ENCODE measurements at places on chromosomes 6 and 20.

- peak; percentile 26 for DNase-seq
These were observed 6.1 kb upstream of the HSPA1B start for GRCh38 chr6:31821301-31822035.

GRCh38 chr6:15293674-15294073, 47.8 kb downstream of the JARID2 start:
- no peak for DNase-seq

GRCh38 chr6:147054158-147054557, 150.1 kb upstream of the STXBP5 start:
- no peak for DNase-seq

GRCh38 chr6:151275566-151275965, 35.8 kb downstream of the AKAP12 start:
- no peak for DNase-seq

DNA sequence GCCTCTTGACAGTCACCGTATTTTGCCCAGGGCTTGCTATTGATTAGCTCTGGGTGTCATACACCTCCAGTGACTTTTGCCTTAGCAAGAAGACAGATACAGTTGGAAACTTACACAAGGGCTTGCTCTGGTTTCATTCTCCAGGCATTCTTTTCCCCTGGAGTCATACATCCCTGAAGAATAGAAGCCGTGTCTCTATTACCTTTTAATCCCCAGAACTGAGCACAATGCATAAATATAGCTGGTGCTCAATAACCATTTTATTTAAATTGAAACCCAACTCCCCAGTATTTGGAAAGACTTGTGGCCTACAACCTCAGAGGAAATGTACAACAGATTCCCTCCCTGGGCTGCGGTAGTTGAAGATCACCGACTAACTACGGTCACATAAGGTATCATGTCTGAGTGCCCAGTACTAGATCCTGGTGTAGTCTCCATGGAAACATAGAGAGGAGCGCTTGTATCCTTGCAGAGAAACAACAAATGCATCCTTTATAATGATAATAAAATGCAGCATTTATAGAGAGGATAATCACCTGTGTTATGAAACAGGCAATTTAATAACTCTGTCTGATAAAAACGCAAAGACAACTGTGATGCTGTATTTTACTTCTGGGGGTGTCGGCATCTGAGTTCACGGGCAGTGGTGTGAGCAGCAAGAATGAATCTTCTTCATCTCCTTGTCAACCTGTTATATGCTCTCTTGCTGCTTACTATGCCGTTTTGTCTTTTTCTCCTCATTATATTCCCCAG, 401.2 kb upstream of the AGPAT4 start:
- DNase-seq: no peak

DNA sequence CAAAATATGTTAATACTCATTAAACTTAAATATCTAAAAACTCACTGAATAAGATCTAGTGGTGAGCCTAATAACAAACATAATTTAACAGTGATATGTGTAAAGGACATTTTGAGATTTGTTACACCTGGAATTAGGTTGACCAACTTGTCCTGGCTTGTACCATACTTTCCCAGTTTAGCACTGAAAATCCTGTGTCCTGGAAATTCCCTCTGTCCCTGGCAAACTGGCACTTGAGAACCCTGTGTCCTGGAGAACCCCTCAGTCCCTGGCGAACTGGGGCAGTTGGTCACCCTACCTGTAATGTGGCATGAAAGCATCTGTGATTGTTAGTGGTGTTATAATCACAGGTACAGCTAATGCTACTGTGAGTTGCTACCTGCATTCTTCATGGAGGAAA, 6.9 kb upstream of the PRND start:
- DNase-seq: no peak

- no peak for DNase-seq
These were observed 55.0 kb upstream of the EXOC2 start for GRCh38 chr6:747921-748320.

All from NCI-H510A (cell line).